ENCODE measurements at places on chromosomes 1 and 21.

GRCh38 chr21:27816301-27816700, 849.4 kb upstream of the ADAMTS5 start:
- DNase-seq, result no peak

DNA sequence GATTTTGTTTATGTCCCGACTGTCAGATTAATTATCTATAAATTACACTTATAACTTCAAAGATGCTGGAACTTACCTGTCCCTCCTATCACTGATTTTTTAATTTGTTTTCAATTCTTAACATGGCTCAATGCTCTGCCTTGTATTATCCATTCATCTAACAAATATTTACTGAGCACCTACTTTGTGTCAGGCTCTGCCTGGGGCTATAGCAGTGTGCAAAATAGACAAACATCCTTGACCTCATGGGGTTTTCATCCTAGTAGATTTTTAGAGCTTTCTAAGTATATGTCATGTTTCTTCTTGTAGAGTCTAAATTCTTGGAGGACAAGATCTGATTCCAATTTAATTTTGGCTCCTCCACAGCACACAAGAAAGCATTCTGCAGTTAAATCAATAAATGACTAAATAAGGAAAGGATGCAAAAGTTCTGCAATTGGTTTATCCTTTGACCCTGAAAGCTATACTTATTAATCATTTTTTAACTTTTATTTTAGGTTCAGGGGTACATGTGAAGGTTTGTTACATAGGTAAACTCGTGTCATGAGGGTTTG, 10.8 kb upstream of the SMYD2 start:
- DNase-seq, result no peak

GRCh38 chr1:37817481-37817880, 9.5 kb upstream of the YRDC start:
- no peak for DNase-seq

GRCh38 chr1:115337276-115337632, 795 bp downstream of the NGF start:
- no peak for DNase-seq

- no peak for DNase-seq
These were observed 182.6 kb downstream of the TGFB2 start for GRCh38 chr1:218527737-218528136.

Measured in stimulated activated CD4-positive, alpha-beta T cell treated with anti-CD3 and anti-CD28 coated beads, Interleukin-1b, Interleukin-23, amount 100 ng/mL, for 1 hour (primary cell).